Right renal cortex interstitium (tissue), 3 donors: ENCODE measurements at places on chromosomes 2 and 18. TPM values are rescaled to one million over a fixed set of nuclear protein-coding genes. Genes with fewer than 3 reads are reported as not detected.

- DNase-seq, result no peak
Observed at GRCh38 chr2:25303633-25304236, 38.0 kb downstream of the DNMT3A start.

GRCh38 chr2:150690261-150690660, 202.8 kb upstream of the RND3 start:
- DNase-seq, result no peak

- no peak for DNase-seq
Observed at GRCh38 chr2:225683258-225683657, 283.7 kb downstream of the NYAP2 start.

- DNase-seq, result no peak
Observed at GRCh38 chr2:208350610-208351009, 56.0 kb upstream of the PTH2R start.

DNA sequence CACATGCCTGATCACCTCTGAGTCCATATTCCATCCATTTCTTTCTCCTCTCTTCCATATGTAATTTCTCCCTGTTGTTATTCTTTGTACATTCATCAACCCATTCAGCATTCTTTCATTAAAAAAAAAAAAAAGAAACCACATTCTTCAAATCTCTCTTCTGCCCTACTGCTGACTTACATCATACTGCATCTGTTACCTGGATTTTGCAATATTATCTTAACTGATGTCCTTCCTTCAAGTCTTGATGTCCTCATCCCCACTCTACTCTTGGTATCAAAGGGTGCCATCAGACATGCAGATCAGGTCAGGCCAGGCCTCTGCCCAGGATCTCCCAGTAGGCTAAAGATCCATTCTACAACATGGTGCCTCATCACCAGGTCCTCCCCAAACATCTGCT, 90.6 kb downstream of the SGPP2 start:
- DNase-seq, result no peak

DNA sequence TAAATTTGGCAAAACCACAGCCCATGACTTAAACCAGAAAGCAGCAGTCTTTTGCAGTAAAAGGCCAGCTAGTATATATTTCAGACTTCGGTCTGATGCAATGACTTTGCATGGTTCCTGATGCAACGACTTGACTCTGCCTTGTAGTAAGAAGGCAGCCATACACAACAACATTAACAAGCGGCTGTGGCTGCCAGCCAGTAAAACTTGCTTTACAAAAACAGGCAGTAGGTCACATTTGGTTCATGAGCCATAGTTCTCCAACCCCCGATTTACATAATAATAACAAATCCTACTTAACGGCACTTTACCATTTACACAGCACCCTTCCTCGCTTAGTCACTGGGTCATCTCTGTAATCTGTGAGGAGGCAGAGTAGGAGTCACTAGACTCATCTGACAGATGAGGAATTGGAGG, 410.3 kb downstream of the LRATD1 start:
- DNase-seq, result no peak

DNA sequence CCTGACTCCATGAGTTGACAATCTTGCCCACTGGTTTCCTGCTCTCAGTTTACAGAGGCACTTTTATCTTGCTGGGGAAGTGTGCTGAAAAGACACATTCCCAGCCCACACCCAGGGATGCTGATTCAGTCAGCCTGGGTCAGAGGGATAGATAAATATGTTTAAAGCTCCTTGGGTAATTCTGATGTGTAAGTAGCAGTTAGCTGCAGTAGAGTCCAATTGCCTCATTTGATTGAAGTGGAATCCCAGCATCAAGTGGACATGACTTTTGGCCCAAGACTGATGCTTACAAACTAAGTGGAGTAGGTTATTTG, 29.4 kb downstream of the PSD4 start:
- DNase-seq, result no peak

DNA sequence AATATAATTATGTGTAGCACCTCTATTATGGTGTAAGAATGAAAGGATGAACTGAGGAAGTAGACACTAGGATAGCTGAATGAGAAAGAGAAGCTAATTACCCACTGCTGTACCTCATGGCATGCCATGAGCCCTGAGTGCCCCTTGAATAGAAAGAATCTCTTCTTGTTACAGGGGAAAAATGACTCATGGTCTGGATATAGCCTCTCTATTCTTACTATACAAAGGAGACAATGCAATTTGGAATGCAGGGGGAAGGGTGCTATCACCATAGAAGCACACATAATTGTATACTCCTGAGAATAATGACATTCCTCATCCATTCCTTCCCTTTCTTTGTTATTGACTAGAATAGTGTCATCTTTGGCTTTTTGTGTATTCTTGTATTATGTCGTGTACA, 385.2 kb downstream of the CDH7 start:
- DNase-seq, result no peak

DNA sequence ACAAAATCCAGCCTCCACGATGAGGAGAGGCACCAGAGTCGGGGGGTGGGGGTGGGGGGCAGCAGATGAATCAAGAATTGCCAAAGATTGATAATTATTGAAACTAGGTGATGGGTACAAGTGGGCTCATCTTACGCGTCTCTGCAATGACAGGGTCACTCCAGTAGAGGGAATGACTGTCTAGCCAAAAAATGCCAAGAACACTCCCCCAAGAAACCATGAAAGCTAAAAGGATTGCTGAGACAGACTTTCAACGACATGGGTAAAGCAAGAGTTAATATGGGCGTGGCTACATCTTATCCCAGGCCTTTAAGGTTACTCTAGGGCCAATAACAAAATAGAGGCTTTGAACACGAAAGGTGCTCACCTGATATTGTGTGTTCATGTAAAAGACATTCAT, 86.5 kb downstream of the STK39 start:
- no peak for DNase-seq

DNA sequence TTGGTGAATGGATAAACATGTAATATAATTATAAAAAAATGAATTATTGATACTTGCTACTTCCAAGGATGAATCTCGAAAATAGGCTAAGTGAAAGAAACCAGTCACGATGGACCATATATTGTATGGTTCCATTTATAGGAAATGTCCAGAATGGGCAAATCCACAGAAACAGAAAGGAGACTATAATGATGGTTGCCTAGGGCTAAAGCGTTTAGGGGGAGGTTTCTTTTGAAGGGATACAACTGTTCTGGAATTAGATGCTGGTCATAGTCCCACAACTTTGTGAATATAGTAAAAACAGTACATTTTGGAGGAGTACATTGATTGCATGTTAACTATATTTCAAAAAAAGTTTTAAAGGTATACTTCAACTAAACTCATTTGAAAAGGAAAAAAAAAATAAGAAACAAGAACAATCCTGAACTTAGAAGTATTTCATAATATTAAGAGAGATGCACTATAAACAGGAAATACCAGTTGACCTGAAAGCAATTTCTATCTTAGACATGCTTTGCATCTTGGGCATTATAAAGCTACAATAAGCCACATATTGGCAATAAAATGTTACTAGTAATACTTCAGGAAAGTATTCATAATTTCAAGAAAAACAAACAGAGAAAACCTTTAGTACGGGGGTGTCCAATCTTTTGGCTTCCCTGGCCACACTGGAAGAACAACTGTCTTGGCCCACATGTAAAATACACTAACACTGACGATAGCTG, 130.0 kb downstream of the C2orf74 start:
- no peak for DNase-seq

Gene NXPH2
- polyA plus RNA-seq, result 4.4 TPM

Gene HMSD
- 2.2 TPM for polyA plus RNA-seq

Gene TEKT4
- 0.32 TPM for polyA plus RNA-seq

Gene KCNK3
- polyA plus RNA-seq, result 1.2 TPM

Gene BIN1
- 100 TPM for polyA plus RNA-seq
